ENCODE measurements at places on chromosomes 16 and 17.

- no peak for DNase-seq
Observed at GRCh38 chr16:17606460-17606859, 135.7 kb upstream of the XYLT1 start.

- DNase-seq = no peak
Observed at GRCh38 chr16:56262551-56263245, 71.4 kb downstream of the GNAO1 start.

DNA sequence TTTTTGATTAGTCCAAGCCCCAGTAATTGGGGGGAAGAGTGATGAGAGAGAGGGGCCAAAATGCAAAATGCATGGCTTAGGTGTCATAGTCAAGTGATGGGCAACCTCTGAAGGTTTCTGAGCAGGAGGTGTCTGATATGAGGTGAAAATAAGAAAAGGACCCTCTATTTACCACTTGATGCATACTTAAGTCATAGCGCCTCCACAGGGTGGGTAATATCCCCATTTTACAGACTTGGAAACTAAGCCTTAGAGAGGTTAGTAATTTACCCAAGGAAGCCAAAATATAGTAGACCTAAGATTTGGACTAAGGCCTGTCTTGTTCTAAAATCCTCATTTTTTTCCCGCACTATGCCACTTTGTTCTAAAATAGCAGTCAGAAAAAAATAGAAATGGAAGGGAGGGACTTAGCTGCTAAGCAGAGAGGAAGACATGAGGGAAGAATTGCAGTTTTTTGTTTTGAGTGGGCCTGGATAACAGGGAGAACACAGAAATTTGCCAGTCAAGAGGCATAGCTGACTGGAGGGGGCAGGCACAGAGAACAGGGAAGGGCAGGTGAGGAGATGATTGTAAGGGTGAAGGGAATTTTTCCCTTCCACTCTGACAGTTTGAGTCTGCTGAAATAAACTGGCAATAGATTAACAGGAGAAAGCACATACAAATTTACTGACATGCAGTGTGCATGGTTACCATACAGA lies 2.3 kb upstream of the GRB2 start:
- no peak for DNase-seq

DNA sequence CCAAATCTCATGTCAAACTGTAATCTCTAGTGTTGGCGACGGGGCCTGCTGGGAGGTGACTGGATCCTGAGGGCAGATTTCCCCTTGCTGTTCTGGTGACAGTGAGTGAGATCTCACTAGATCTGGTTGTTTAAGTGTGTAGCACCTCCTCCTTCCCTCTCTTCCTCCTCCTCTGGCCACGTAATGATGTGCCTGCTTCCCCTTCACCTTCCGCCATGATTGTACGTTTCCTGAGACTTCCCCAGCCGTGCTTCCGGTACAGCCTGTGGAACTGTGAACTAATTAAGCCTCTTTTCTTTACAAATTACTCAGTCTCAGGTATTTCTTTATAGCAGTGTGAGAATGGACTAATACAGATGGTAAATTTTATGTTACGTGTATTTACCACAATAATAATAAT lies 49.2 kb downstream of the METTL16 start:
- no peak for DNase-seq

GRCh38 chr17:68200689-68201417 lies 47.0 kb upstream of the AMZ2 start:
- peak; percentile 77 for DNase-seq

GRCh38 chr16:54316095-54316889 lies 29.7 kb upstream of the IRX3 start:
- no peak for DNase-seq

GRCh38 chr16:89478576-89479221 lies 11.7 kb downstream of the ANKRD11 start:
- DNase-seq = no peak

DNA sequence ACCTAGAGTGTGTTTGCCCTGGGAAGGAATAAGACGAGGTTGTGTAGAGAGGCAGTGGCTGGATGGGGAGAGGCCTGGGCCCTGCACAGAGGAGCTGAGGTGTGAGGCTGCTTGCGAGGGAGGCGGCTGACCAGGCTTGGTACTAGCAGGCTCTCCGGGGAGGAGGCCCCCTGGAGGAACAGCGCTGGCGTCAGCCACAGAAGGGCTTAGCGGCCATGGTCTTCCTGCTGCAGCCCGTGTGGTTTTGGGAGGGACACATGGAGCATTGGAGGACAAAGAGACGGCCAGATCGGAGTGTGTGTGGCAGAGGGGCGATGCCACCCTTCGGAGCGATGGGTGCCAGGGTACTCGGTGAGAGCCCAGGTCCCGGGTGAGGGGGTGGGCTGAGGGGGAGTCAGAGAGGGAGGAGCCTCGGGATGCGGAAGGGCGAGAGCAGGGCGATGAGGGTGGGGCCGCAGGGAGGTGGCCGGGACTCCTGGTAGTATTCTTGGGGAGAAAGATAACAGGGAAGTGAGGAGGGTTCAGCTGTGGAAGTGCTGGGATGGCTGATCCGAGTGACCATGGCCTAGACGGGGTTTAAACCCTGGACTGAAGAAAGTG lies 8.3 kb downstream of the BANP start:
- DNase-seq = no peak

DNA sequence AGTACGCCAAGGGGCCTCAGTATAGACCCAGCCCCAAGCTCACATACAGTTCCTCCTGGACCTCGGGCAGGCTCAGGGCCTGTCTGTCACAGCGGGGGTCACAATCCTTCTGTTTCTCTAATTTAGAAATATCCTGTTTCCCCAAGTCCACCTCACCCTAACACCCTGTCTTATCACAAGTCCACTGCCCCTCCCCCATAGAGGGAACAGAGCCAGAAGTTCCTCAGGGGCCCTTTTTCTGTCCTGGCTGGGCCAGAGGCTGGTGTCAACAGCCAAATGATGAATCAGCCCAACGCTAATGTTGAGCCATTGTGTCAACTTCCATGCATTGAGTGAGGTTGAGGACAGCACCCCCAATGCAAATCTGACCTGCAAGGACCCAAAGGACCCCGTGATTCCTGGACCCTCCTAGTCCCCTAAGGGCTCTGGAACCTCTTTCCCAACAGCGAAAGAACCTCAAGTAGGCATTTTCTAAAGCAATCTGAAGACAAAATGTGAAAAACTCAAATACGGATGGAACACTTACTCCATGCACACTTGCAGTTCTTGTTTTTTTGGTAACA lies 58.6 kb downstream of the PECAM1 start:
- no peak for DNase-seq
